ENCODE measurements at places on chromosomes 13 and 19.

DNA sequence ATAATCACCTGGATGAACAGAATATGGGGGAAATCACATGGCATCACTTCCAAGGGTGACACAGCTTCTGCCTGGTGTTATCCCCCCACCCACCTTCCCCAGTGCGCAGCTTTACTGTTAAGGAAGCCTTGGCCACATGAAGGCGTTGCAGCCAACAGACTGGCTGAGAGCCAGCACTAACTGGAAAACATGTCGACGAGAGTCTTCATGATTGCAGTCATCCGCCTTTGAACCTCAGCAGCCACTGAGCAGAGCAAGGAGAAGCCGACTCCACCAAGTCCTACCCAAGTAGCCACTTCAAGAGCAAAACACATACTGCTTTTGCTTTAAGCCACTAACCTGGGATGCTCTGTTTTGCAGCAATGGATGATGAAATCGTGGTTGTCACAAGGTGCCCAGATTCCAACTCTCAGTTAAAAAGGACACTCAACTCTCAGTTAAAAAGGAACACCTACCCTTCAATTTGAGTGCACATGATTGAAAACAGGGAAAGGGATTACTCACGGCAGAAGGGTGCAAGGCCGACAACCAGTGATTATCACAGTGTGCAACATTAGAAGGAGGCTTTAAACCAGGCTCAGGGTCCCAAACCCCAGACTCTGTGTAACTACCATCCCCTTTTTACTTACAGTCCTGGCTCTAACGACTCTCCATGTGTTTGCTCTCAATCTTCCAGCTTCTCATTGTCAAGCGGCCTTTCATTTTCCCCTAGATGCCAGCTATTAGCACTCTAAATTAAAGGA is 149.1 kb downstream of the KLF12 start:
- no peak for DNase-seq

DNA sequence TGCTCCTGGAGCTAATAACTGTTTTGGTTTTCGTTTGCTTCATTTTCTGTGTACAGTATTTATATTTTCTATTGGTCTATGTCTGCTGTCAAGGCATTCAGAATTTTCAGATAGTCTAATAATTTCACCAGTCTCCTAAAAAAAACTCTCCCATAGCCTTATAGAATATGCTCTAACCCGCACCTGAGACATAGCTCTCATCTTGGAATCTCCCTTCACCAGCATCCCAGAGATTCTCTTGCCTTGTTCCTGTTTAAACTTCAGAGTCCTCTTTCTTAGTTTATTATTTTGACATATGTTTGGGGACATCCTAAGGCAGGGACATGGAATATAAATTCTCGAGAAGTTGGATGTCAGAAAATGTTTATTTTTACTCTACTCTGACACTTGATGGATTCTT is 58.3 kb upstream of the MED4 start:
- DNase-seq = no peak

GRCh38 chr13:51742031-51742430 is 61.9 kb downstream of the DHRS12 start:
- DNase-seq = no peak

DNA sequence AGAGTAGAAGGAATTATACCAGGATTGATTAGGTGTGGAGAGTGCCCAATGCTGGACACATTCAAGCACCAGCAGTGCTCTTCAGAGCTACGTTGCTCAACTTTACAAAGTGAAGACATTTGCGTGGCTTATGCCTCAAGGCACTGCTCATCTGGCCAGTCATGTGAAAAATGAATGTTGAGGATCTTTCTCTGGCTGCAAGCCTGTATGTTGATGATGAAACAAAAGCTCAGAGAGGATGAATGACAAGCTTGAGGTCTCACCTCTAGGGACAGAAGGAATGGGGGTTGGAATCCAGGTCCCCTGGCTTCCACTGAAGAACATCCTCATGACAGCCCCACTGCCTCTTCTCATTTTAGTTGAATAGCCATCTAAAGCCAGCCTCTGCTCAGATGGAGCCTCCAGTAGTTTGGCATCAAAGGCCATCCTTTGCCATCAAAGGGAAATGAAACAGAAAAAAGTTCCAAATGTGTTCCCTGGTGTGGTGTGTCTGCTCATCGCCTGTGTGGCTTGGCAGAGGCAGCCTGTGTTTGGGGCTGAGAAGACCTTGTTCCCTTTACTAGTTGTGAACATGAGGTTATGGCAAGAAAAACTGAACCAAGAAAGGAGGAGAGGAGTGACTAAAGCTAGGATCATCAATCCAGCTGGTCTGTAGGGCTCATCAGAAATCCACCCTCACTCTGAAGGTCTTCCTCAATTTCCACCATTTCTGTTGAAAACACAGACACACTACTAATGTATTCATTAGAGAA is 114.0 kb upstream of the KL start:
- peak; percentile 58 for DNase-seq

- DNase-seq = peak; percentile 79
Measured at GRCh38 chr19:16771618-16772017, 52.0 kb downstream of the NWD1 start.

DNA sequence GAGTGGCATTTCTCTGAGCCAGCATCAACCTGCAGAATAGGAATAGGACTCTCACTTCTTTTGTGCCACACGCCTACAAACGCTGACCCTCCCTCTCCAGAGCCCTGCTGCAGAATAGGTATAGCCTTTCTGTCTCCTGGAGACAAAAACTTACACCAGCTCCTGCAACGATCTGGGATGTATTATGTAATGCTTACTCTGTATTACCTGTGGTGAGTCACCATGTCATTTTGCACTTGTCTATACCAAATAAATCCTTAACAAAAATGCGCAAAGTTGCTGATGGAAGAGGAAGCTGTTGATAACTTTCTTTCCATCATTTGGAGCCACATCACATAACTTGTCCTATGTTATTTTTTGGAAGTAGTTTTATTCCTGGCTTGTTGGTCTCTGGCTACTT is 155.8 kb upstream of the FNDC3A start:
- DNase-seq = no peak

GRCh38 chr13:80389073-80390038 is 48.4 kb upstream of the SPRY2 start:
- DNase-seq = no peak

DNA sequence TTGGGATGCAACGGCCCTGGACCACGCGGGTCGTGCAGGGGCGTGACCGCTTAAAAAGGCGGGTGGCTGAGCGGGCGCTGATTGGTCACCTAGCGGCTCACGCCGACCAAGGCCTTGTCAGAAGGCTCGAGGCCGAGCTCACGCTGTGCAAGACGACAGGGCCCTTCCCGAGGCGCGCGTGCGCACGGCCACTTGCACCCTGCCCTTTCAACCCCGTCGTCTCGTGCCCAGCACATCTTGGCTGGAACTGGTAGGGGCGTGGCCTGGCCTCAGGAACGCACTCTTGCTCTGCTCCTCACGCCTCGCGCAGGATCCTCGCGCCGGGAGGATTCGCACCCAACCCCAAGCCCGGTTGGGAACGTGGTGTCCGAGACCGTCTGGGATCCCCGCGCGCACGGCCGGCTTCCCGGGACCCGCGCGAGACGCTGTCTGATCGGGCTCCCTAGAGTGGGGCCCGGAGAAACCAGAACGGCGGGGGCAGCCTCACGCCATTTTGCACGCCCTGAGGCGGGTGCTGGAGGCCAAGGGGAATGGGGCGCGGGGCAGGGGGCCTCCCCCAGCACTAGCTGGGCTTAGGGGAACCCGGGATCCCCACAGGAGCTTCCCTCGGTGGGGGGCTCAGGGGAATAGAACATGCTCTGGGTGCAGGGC is at the start of gene MEIOSIN:
MEIOSIN (plus strand) TSS at position 280 of the 651 bp plus-strand sequence. CDS start 1,938 bp downstream, outside the sequence.
- DNase-seq = no peak
